ENCODE measurements at places on chromosomes 6 and 20.

DNA sequence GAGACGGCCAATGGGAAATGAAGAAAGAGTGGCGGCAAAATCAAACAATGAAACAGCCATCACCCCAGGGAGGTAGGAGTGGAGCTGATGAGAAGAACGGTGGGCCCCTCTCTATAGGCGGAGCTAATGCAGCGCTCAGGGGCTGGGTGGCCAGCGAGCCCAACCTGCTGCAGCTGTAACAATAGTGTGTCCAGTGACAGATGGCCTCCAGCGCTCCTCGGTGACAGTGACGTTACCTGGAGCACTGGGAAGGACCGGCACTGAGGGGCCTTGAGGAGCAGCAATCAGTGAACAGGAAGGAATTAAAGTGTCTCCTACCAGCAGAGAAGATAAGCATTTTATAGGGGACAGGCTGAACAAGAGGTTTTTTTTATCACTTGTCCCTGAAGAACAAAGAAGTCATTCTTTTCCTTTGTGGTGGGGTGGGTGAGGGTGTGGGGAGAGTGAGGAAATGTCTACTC lies 81.6 kb downstream of the FOXA2 start:
- no peak for DNase-seq

DNA sequence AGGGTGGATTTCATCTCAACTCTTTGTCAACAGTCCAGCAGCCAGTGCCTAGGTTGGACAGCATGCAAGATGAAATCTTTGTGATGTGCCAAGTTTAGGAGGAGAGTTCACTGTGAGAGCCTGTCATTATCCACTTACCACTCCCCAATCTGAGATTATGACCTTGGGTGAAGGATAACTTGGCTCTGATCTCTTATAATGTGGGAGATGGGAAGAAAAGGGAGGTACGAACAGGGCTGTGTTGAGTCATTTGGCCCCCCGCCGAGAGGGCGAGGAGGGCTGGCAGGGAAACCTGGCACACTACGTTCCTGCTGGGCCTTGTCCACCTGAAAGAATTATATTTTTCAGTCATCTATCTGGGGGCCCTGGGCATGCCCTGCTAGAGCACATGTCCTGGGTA lies 35.8 kb downstream of the LAMA4 start:
- no peak for DNase-seq

DNA sequence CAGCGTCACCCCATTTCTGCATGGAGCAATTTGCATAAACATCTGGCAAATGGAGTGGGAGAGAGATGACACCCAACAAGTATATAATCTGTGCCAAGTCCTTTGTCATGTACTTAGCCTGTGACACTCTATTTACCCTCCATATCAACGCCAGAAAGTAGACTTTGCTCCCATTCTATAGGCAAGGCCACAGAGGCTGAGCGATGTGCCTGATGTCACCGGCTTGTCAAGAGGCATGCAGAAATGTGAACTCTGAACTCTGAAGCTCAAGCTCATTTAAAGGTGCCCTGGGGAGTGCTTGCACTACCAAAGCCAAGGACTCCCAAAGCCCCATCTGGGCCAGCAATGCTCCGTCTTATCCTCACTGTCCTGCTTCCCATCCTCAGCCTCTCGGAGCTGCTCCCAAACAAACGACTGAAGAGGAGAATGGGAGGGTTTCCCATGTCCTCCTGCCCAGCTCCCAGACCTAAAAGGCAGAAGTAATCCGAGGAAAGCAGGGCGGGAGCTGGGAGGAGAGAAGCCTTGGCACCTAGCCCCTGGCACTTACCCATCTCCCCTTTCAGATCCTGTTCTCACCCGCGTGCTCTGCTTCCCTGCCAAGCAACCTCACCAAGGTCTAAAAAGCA lies 9.2 kb downstream of the CPNE5 start:
- no peak for DNase-seq

GRCh38 chr6:14321992-14322772 lies 204.6 kb downstream of the CD83 start:
- no peak for DNase-seq

GRCh38 chr6:36593569-36594028 lies 563 bp upstream of the SRSF3 start:
- DNase-seq, result peak; percentile 32

- no peak for DNase-seq
Observed at GRCh38 chr6:53244958-53245357, 96.3 kb upstream of the GCM1 start.

Measured in activated CD4-positive, alpha-beta T cell treated with anti-CD3 and anti-CD28 coated beads, Interleukin-2, amount 50 U/mL, for 24 hours (primary cell).